ENCODE measurements at places on chromosomes 4 and X. TPM values are rescaled to one million over a fixed set of nuclear protein-coding genes. Genes with fewer than 3 reads are reported as not detected.
A peak's percentile ranks its signal among the peaks of the same experiment; 100 is the strongest.

DNA sequence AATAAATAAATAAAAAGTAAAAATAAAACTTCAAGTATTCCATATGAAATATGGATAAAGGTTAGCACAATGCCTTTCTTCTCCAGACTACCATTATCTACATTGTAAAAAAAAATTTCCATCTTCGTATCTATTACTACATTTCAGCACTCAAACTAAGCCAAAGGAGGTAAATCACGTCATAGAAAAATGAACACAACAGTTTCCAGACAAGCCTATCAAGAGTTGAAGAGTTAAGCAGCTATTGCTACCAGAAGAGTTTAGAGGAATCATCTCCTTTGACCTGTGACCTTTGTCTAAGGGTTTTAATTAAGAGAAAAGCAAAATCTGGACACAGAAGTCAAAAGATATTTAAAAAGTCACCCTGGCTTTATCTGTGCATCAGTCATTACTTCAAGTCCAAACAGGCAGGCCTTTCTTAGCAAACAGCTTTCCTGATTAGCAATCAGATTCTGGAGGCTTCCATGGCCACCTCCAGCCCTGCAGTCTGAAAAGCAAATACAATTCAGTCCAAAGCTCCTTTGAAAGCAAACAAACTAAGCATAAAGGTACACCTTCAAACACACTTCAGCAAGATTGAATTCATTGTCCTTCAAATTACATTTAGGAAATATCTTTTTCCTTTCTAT lies 82.2 kb downstream of the APBB2 start:
- DNase-seq: no peak

- DNase-seq: no peak
Observed at GRCh38 chr4:54017308-54017707, 47.1 kb downstream of the CHIC2 start.

DNA sequence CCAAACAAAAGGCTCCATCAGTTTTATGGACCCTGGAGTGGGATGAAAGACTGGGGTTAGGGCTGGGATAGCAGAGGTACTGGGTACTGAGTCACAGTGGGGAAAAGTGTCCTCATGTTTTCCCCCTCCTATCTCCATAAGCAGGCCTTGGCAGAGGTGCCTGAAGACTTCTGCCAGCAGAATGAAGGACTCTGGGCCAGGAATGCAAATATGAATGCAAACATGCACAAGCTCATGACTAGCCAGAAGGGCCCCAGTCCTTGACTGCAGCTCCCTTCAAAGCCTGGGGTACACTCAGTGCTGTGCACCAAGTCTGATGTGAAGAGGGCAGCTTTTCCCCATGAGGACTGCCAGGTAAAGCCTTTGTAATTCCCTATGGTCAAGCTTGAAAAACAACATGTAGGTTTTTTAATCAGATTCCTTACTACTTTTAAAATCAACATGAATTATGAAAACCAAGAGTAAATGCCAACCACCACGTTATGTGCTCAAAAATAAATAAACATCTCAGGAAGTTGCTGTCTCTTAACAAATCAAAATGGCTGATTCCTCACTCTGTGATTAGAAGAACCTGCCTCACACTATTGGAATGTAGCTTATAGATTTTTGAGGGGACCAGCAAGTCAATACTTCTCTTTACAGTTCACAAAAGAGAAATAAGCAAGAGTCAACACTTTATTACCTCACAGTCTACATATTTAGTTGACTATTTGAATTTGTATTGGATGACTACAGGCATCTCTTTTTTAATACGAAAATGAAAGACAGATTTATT lies 1512.0 kb downstream of the ARAP2 start:
- no peak for DNase-seq

GRCh38 chr4:152850377-152850776 lies 70.6 kb downstream of the ARFIP1 start:
- no peak for DNase-seq

DNA sequence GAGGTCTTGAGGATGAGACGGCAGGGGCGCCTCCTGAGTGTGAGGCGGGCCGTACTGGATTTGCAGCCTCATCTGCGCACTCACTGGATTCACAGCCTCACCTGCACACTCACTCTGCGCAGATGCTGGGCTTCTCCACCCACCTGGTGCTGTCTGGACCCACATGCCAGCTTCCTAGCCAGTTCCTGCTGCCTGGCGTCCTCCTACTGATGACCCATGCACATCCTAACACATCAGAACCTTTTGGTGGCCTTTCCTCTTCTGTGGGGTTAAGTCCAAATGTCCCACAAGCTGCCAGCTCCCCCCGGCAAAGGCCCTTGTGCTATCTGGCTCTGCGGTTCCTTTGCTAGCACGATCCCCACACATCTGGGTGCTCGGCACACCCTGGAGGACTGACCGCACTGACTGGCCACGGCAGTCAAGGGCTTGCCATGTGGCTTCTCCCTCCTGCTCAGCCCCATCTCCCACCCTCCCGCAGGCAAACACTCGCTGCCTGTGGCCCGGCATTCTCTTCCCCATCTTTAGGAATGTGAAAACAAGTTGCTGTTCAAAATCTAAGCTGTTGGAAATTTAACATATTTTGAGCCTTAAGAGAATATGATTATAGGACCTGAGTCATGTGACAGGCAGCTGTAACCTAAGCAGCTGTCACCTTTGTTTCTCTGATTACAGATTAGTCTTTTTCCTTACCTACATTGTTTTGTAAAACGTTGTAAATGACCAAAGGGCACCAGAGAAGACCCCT lies 39.4 kb upstream of the AFAP1 start:
- DNase-seq: peak; percentile 33

GRCh38 chr4:120317713-120318112 lies 251.1 kb upstream of the MAD2L1 start:
- no peak for DNase-seq

GRCh38 chr4:80454556-80454955 lies 119.0 kb downstream of the CFAP299 start:
- no peak for DNase-seq

DNA sequence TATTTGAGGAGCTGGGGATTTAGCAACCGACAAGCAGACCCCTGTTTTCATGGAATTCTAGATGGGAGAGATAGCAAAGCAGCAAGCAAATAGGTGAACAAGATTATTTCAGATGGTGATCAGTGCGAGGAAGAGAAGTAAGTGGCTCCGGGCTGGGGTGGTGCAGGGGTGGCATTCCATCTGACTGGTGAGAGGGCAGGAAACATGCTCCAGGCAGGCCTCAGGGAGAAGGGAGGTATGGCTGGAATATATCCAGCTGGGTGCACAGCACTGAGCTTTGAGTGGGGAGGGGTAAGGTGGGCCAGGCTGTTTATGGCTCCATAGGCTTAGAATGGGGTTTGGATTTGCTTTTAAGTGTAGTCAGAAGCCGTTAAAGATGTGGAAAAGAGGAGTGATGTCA lies 21.2 kb downstream of the PTTG2 start:
- DNase-seq: no peak

DNA sequence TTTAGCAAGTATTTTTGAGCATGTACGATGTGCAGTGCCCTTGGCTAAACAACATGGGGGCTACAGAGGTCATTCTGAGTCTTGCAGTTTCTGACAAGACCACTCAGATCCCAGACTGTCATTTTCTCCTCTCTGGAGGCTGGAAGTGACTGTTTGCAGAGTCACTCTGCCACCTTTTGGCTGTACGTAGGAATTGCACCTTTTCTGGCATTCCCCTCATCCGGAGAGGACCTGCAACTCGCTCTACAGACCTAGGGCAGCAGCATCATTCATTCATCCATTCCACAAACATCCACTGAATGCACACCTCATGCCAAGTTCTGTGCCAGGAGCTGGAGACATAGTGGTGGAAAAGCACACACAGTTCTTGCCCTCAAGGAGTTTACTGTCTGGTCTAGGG lies 160.4 kb upstream of the GPR101 start:
- no peak for DNase-seq

DNA sequence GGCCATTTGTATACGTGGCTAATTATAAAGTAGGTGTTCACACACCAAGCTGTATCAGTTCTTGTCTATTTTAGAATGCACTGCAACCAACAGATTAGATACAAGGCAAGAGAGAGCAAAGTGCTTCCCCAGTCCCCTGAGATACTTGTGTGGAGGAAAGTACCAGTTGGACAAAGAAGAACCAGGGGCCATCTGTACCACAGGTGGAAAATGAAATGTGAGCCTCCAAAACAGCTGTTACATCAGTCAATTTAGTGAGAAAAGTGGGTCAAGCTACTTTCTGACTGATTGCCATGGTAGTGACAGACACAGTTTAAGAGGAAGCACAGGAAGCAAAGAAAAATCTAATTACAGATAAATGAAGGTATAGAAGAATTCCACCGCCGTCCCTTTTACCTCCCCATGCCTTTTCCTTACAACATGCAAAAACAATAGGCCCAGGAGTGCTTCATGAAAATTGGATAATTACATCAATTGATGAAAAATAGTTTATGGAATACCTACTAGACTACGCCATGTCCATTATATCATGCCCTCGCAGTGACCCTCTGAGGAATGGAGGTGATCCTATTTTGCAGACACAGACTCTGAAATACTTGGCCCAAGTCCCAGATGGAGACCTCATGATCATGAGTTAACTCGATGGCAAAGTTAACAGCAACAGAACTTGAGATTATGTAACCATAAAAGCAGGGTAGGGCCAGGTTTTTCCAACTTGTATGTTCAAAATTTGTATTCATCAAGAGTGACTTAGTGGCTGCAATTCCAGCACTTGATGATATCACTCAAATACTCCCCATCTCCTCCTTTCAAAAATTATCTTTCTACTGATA lies 15.8 kb downstream of the SMPX start:
- no peak for DNase-seq

DNA sequence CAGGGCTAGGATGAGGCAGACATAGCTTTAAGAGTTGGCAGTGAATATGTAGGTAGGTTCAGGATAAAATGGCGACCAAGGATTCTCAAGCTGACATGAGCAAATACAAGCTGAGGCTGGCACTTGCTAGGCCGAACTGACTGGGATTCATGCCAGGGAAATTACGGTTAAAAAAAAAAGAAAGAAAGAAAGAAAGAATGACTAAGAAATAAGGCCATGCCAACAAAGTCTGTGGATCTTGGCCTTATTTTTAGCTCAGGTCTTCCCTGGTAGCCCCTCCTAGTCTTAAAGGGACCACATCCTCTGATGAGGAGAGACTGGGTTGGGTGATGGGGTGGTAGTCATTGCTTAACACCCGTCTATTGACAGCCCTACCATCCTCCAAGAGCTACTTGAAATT lies 64.4 kb upstream of the KLHL13 start:
- no peak for DNase-seq

DNA sequence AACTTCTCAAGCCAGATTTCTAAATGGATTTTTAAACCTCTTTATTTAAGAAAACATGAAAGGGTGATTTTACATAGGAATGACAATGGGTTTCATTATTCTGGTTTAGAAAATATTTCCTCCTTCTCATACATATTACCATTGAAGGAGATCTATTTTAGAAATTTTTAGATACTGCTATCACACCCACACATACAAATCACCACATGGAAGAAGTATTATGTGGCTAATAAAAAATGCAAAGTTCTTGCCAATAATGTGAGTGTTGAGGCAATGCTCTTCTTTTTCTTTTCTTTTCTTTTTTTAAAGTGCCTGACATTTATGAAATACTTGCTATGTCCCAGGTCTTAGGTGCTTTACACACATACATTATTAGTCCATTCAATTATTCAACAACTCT lies 6.8 kb downstream of the STAP1 start:
- no peak for DNase-seq

- peak; percentile 45 for DNase-seq
Observed at GRCh38 chr4:87375719-87376291, 15.2 kb downstream of the HSD17B11 start.

- DNase-seq: no peak
Observed at GRCh38 chr4:175424111-175424510, 388.0 kb downstream of the GPM6A start.

DNA sequence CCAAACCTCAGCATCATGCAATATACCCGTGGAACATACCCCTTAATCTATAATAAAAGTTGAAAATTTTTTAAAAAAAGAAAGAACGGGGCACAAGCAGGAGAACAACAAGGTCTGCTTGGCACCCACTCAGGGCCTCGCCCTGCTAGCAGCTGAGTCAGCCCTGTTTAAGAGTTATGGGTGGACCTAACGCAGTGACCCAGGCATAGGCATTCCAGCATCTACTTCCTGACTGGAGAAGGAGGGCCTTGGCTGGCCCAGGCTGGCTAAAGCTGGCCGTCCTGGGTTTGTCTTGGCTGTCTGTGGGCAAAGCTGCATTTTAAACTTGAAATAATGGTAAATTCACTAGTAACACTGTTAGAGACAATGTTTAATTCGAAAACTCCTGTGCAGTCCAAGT lies 236.7 kb upstream of the PGRMC2 start:
- no peak for DNase-seq

- no peak for DNase-seq
Observed at GRCh38 chr4:55758066-55758465, 61.5 kb upstream of the EXOC1L start.

GRCh38 chr4:48979914-48980579 lies 6.0 kb upstream of the CWH43 start:
- no peak for DNase-seq

- DNase-seq: no peak
Observed at GRCh38 chr4:48777739-48778138, 2.3 kb downstream of the FRYL start.

DNA sequence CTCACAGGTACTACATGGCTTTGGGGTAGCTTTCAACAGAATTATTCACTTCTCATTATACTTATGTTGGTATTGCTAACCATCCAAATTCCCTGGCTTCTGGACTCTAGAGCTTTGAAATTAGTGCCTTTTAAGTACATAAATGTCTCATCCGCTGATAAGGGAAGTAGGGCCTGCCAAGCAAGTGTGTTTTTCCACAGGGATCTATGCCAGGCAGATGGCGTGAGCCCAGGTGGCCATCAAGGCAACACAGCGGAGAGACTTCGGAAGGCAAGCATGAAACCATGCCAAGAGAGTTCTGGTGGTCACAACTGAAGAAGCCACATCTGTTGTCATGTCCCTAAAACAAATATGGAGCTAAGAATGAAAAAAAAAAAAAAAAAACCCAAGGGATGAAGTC lies 503.1 kb upstream of the LCORL start:
- DNase-seq: no peak

GRCh38 chrX:118630848-118631247 lies 96.6 kb upstream of the IL13RA1 start:
- no peak for DNase-seq

GRCh38 chr4:129481107-129481506 lies 385.2 kb downstream of the C4orf33 start:
- no peak for DNase-seq

- DNase-seq: no peak
Observed at GRCh38 chr4:121148000-121148399, 16.1 kb downstream of the TNIP3 start.

- no peak for DNase-seq
Observed at GRCh38 chr4:133969202-133969848, 232.3 kb downstream of the PABPC4L start.

GPR34 gene
- 2.2 TPM for polyA plus RNA-seq

LARP7 gene
- 37.3 TPM for polyA plus RNA-seq

SOWAHD gene
- 0.92 TPM for polyA plus RNA-seq

OPN1MW2 gene
- not detected for polyA plus RNA-seq

NAP1L3 gene
- 3.2 TPM for polyA plus RNA-seq

BRS3 gene
- not detected for polyA plus RNA-seq

TAF7L gene
- polyA plus RNA-seq: 0.30 TPM

JAKMIP1 gene
- polyA plus RNA-seq: not detected

FRMPD4 gene
- not detected for polyA plus RNA-seq

SLC49A3 gene
- 12.6 TPM for polyA plus RNA-seq

DCAF12L1 gene
- 0.41 TPM for polyA plus RNA-seq

GAGE12F gene
- polyA plus RNA-seq: not detected

FREM3 gene
- not detected for polyA plus RNA-seq

CITED1 gene
- 1.5 TPM for polyA plus RNA-seq

MSANTD1 gene
- not detected for polyA plus RNA-seq

ATOH1 gene
- not detected for polyA plus RNA-seq

All from kidney (tissue), 22 donors.